ENCODE measurements at places on chromosomes 5 and 9. TPM values are rescaled to one million over a fixed set of nuclear protein-coding genes. Genes with fewer than 3 reads are reported as not detected.

Gene SH3GL2
- 3.1 TPM for total RNA-seq

Gene CCDC183
- 0.88 TPM for total RNA-seq

Gene GHR
- 3.7 TPM for total RNA-seq

GRCh38 chr9:119366909-119367682 lies 2.1 kb downstream of the BRINP1 start:
- DNase-seq: no peak

Gene KIF3A
- total RNA-seq: 13.9 TPM

Gene N4BP3
- 5.6 TPM for total RNA-seq

Gene PCDHB8
- total RNA-seq: 3.7 TPM

GRCh38 chr9:94861589-94862272 lies 135.2 kb downstream of the AOPEP start:
- DNase-seq: no peak

GRCh38 chr9:27600256-27600655 lies 27.0 kb upstream of the C9orf72 start:
- peak; percentile 18 for DNase-seq

GRCh38 chr5:43357067-43357466 lies 43.9 kb upstream of the HMGCS1 start:
- no peak for DNase-seq

DNA sequence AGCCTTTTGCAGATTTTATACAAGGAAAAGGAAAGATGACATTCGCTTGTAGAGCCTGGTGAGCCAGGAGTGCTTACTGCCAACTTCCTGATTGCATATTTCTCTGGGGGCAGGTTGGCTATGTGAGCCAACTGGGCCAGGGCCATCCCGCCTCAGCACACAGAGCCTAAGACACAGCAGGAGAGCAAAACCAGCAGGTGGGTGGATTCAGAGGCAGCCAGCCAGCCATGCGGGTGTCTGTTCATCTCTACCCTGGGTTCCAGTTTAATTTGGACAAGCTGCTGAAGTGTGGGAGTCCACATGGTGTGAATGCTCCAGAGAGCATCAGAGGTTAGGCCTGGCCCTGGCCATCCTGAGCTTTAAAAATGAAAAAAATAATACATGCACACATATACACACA lies 291.4 kb downstream of the ARHGEF28 start:
- DNase-seq: no peak

Gene SERF1A
- total RNA-seq: 8.6 TPM

- no peak for DNase-seq
Measured at GRCh38 chr5:137415231-137415681, 83.9 kb downstream of the SPOCK1 start.

- DNase-seq: no peak
Measured at GRCh38 chr9:101463397-101463796, 27.8 kb upstream of the ALDOB start.

DNA sequence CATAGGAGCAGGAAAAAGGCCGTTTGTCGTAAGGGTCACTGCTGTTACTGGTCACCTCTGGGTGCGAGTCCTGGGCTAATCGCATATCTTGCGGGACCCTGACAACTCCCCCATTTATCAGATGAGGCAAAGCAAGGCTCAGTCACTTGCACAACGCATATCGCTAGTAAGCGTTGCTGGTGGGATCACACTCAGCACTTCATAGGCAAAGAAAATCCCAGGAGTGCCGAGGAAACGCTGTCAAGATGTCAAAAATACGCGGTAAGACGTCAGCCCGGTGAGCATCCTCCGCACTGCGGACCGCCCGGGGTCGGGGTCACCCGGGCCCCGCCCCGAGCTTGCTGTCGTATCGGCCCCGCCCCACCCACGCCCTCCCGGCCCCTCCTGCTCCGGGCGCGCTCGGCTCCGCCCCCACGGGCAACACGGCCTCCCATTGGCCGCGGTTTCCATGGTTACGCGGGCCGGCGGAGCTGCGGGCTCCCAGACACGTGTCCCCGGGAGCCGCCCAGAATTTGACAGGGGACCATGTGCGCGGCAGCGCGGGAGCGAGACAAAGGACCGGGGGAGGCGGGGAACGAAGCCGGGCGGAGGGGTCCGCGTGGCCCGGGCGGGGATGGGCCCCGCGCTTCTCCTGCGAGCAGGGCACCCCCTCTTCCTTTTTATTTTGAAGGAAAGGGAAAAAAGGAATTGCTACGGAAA lies 80.2 kb upstream of the IER5L start:
- peak; percentile 97 for DNase-seq

DNA sequence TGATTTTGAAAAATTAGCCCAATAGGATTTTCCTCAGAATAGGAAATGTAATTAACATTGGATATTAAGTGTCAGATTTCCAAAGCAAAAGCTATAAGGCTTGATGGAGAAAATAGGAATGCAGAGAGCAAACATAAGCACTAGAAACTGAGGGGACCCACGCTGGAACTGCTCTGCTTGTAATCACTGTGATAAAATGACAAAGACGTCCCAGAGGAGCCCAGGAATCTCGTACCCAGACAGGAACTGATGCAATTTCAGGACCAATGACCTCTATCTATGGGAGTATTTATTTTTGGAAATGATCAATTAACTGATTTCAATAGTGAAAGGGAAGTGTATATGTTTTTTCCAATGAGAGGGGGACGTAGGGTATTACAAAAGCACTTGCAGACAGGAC lies 714.5 kb upstream of the WWC1 start:
- DNase-seq: no peak

Gene PCDHGB6
- 7.5 TPM for total RNA-seq

- DNase-seq: no peak
Measured at GRCh38 chr9:127887792-127888191, 10.3 kb upstream of the AK1 start.

- DNase-seq: no peak
Measured at GRCh38 chr5:142922223-142922952, 152.2 kb downstream of the ARHGAP26 start.

GRCh38 chr5:117425163-117425562 lies 850.5 kb upstream of the SEMA6A start:
- no peak for DNase-seq

DNA sequence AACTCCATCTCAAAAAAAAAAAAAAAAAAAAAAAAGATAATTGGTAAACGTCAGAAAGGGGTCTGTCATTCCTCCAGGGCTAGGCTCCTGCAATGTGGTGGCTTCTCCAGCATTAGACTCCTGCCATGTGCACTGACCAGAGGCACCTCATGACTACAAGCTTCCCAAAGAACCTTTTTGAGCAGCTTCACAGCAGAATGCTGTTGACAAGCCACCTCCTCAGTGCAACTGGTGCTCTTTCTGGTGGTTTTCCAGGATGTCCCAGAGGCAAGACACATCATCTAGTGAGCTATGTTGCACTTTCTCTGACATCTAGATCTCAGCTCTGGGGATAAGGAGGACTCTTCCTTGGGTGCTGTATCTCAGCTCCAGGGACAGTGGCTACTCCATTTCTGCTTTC lies 11.6 kb downstream of the RPL37 start:
- DNase-seq: no peak

- peak; percentile 55 for DNase-seq
Measured at GRCh38 chr9:35981699-35982098, 23.7 kb upstream of the OR2S2 start.

Gene SYK
- 52.2 TPM for total RNA-seq

DNA sequence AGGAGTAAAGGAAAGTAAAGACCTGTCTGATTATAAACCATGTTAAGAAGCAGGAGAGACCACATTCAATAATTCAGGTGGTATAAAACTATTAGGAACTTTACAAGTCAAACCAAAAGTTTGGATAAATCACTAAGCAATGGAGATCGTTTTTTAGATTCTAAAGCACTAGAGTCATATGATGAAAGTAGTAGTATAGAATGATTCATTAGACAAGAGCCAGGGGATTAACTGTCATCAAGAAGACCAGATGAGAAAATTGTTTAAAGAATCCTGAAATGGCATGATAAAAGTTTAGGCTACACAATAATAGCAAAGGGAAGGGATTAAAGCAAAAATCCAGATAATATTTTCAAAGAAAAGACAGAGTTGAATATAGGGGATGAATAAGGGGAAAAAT lies 12.9 kb upstream of the CARNMT1 start:
- no peak for DNase-seq

- DNase-seq: peak; percentile 71
Measured at GRCh38 chr5:35182910-35183535, 47.3 kb downstream of the PRLR start.

Gene SVEP1
- 19.3 TPM for total RNA-seq

DNA sequence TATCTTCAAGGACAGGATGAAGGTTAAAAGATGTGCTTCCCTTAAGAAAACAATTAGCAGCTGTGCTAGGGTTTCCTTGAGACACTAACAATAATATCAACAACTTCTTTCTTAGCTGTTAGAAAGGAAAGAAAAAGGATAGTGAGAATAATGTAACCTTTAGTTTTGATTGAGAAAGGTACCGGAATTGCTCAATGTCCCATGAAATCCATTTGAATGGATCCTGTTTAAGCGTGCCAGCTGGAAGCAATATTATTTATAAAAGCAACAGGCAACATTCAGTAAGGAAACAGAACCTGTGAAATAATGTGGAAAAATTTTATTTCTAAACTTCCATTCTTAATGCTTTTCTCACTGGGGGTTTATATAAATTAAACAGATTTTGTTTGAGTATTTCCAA lies 120.9 kb downstream of the CCDC192 start:
- DNase-seq: no peak

DNA sequence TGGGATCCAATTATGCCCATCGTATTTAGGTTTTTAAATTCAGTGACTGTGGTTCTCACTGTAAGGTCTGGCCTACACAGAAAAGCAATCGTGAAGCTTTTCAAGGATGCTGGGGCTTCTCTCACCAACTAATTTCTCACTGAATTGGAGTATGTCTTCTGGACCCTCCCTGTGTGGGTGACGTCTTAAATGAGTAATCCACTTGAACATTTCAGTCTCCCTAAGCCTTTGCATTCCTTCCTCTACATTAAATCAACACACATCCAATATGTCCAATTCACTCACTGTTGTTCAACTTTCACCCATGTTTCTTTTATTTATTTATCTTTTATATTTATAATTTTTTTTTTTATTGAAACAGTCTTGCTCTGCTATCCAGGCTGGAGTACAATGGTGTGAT lies 12.5 kb upstream of the BTF3 start:
- no peak for DNase-seq

Gene SLC36A2
- total RNA-seq: 1.8 TPM

- DNase-seq: no peak
Measured at GRCh38 chr5:34687269-34688011, 31.3 kb downstream of the RAI14 start.

Gene CER1
- total RNA-seq: not detected

DNA sequence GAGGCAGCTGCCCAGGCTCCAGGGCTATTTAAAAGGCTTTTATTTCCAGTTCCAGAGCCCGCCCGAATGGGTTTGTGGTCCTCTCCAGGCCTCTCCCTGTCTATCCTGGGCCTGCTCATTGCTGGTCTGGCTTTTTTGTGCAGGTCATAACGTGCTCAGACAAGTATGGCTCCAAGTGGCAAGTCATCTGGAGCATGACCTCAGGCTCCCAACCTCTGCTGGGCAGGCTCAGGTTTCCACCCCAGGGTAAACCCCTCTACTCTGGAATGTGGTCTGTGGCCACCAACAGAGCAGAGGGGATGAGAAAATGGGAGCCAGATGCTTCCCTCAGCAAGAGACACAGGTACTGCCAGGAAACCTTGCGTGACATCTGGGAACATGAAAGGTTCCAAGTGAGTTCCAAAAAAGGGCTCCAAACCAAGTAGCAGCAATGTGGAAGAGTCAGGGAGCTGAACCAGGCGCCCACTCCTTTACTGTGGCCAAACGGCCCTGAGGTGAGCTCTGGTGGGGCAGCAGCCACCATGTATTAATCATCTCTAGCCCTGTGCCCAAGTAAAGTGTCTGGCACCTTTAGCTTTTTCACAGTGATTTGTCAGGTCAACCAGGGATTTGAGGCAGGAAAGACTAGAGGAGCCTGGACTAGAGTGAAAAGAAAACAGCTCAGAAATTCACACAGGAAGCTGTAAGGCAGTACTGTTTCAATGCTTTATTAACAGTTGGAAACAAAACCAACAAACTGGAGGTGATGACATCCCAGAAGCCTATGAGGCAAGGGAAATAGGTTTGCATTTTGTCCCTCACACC lies 25.7 kb downstream of the PCDHGC5 start:
- DNase-seq: no peak

Gene PAPPA
- total RNA-seq: 10.2 TPM

DNA sequence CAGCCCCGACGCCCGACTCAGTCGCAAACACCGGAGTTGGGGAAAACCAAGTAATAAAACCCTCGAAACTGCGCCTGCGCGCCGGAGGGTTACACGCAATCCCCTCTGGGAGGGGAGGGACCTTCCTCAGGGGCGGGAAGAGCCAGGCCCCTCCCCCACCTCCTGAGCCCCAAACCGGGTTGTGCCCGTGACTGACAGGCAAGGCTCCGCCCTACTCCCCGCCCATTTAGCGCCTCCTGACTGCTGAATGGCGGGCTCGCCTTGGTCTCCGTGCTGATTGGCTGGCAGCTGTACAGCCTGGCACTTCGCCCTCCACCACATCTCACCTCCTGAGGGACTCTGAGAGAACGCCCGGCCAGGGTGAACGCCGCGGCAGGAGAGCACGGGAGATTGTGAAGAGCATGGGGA lies at the start of gene PRDM9:
PRDM9 (plus strand) TSS at position 332 of the 408 bp plus-strand sequence. CDS start 1,425 bp downstream, outside the sequence.
- peak; percentile 95 for DNase-seq

DNA sequence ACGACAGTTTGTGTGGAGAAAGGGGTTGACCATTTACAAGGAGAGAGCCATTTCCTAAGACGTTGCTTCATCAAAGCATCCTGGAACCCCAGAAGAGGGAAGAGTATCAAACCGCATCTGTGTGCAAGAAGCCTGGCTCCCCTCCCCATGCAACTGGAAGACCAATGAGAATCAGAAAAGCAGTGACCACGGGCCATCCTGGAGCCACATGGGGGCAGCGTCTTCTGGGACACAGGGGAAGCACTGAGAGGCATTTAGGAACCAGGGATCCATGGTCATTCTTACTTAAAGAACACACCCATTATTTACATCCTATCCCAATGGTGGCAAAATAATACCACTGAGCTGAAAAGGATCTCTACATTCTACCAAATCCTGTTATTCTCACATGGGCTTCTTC lies 29.3 kb downstream of the SEMA5A start:
- DNase-seq: no peak

- peak; percentile 6 for DNase-seq
Measured at GRCh38 chr5:170131235-170131634, 25.5 kb downstream of the FOXI1 start.

- no peak for DNase-seq
Measured at GRCh38 chr9:9996259-9996658, 616.5 kb downstream of the PTPRD start.

- no peak for DNase-seq
Measured at GRCh38 chr5:172999974-173000373, 16.4 kb downstream of the ATP6V0E1 start.

DNA sequence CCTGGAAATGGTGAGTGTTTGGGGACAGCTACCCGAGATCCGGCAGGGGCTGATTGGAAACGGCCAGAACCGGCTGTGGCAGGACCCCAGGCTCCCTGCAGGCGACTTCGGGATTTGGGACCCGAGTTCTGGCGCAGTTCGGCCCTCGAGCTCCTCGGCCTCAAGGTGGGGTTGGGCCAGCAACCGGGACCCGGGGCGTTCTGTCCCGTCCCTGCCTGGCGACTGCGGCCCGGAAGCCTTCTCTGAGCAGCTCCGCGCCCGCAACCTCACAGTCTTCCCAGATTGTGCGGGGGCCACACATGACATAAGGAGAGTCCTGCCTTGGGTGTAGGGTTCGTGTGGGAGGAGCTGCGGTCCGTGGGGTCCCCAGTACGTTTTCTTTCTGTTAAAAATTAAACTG lies 23.2 kb upstream of the NEURL1B start:
- peak; percentile 66 for DNase-seq

- no peak for DNase-seq
Measured at GRCh38 chr5:38722918-38723317, 122.9 kb upstream of the OSMR start.

- DNase-seq: no peak
Measured at GRCh38 chr9:83012168-83012921, 50.6 kb downstream of the RASEF start.

Measured in kidney (tissue), 22 donors.